RKO (cell line): ENCODE measurements at places on chromosomes 16 and 17.

- DNase-seq, result no peak
Measured at GRCh38 chr17:80618304-80618703, 73.7 kb downstream of the RPTOR start.

DNA sequence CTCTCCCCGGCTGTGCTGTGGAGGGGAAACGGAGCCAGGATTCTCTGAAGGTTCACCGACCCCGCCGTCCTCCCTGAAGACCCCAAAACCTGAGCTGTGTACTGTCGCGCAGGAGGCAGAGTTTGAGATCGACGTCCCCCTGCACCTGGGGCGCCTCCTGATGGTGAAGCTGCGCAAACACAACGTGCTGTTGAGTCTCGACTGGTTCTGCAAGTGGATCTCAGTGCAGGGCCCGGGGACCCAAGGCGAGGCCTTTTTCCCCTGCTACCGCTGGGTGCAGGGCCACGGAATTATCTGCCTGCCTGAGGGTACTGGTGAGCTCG, 62.6 kb upstream of the TEKT1 start:
- DNase-seq, result no peak

DNA sequence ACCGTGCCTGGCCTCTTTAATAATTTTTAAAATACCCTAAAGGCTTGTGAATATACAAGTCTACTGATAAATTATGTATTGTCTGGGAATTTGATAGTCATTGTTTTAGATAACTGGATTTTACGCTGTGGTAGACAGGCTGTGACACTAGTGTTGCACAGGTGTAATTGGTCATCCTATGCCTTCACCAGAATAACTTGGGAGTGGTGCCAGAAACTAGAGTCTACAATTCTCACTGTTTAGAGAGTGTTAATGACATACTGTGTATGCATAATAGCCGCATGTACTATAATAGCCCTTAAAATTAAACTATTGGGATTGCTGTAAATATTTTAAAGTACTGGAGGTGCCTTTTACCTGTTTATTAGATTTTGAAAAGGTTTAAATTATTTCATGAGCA, 11.4 kb downstream of the CNEP1R1 start:
- DNase-seq, result no peak

- no peak for DNase-seq
Measured at GRCh38 chr17:16585796-16586195, 16.8 kb upstream of the ZNF287 start.

DNA sequence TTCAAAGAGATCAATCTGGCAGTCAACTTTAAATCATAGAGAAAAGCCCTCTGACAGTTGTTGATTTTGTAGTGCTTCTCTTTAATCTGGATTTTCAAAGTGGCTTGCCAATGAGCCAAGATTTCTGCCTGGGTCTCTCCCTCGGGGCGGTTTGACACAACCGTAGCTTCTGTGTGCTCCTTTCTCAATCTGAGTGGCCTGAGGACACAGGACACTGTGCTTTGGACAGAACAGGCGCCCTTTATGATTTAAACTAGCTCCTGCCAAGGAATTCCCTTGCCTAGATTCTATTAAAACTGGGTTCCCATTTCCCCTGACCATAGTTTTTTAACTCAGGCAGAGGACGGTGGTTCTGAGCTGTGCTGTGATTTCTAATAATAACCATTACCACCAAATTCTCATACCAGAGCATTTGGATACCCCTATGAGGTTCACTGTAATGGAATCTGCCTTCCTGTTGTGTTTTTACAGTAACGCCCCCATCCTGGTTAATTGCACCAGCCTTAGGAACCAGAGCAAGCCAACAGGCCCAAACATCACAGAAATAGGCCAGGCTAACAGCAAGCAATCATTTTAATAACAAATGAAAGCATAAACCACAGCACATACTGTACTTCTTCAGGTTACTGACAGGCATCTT, 4.0 kb downstream of the ZFHX3 start:
- DNase-seq, result no peak

- no peak for DNase-seq
Measured at GRCh38 chr17:73719588-73720071, 75.4 kb upstream of the SDK2 start.

DNA sequence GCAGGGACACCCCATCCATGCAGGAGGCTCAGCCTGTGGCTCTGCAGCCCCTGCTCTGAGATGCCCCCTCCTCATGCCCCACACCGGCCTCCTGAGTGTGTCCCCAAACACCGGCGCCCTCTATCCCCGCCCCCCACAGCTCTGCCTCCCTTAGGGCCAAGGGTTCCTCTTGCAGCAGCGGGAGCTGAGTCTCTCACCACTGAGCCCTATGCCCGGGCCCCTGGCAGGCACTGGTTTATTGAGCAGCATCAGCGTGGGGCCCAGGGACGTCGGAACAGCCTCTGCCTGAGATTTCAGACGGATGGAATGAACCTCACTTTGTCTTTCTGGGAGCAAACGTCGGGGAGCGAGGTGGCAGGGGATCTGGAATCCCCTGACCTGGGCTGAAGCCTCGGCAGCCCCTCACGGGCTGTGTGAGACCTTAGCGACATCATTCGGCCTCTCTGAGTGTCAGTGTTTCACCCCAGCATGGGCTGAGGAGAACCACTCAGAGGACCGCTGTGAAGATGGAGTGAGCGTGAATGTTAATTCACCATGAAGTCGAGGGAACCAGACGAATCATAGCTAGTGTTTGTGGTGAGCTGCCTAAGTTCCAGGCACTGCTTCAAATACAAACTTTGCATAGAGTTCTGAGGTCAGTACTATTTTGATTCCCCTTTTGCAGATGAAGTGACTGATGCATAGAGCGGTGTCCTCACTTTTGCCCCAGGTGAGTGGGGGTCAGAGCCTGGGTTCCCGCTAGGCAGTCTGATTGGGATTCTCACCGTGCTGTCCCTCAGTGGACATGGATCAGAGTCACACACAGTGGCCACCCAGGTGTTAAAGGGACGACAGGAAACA, 5.3 kb upstream of the C16orf74 start:
- no peak for DNase-seq

DNA sequence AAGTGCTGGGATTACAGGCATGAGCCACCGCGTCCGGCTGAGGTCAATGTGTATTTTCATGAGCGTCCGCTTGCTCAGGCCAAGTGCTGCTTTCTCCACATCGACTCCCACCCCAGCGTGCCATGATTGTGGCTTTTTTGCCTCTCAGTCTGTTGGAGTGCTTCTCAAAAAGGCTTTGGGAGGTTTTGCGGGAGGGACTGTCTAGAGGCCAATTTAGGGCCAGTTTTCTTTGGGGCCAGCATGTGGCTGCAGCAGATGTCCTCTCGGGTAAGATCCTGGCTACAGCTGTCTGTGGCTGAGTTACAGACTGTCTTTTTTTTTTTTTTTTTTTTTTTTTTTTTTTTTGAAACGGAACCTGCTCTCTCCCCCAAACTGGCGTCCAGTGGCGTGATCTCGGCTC, 6.5 kb downstream of the C16orf90 start:
- DNase-seq, result no peak

- DNase-seq, result peak; percentile 74
Measured at GRCh38 chr17:28086519-28086918, 44.0 kb downstream of the NLK start.

GRCh38 chr17:40018211-40019121, 3.2 kb downstream of the CSF3 start:
- no peak for DNase-seq

DNA sequence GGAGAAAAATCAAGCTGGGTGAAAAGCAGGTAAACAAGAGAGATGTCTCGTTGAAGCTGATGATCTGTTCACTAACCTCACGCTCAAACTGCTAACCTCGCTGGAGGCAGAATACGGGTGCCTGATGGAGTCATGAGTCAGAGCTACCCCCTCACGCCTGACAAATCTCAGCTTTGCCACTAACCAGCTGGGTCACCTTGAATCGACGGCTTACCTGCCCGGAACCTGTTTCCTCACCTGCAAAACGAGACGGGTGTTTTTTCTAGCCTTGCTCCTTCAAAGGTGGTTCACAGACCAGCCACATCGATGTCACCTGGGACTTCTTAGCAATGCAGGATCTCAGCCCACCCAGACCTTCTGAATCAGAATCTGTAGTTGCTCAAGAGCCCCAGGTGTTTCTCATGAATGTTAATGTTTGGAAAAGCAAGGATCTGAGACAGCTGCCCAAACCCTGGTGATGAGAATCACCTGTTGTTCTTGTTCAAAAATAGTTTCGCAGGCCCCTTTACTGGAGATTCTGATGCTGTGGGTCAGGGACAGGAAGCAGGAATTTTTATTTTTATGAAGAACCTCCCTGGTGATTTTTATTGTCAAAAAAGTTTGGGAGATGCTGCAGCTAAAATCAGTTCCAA, 56.9 kb downstream of the MARCHF10 start:
- no peak for DNase-seq

GRCh38 chr17:79294459-79295071, 219.9 kb downstream of the ENGASE start:
- peak; percentile 52 for DNase-seq

GRCh38 chr17:62692721-62693431, 65.4 kb downstream of the MRC2 start:
- peak; percentile 32 for DNase-seq

DNA sequence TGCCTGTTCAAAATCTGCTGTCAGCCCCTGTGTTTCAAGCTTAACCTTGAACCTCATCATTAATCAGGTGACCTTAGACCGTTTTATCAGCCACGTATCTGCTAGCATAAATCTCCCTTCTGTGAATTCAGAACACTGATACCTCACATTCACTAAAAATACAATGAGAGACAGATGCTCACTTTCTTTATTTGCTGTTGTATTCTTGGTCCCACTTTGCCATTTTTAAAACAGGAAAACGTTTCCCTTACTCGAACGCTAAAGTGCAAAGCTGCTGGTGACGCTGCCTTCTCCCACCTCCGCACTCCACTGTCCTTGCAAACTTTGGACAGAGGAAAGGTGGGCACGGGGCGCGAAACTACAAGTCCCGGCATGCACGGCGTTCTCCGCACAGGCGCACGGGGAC, 220 bp upstream of the ARHGAP44 start:
- DNase-seq, result no peak

DNA sequence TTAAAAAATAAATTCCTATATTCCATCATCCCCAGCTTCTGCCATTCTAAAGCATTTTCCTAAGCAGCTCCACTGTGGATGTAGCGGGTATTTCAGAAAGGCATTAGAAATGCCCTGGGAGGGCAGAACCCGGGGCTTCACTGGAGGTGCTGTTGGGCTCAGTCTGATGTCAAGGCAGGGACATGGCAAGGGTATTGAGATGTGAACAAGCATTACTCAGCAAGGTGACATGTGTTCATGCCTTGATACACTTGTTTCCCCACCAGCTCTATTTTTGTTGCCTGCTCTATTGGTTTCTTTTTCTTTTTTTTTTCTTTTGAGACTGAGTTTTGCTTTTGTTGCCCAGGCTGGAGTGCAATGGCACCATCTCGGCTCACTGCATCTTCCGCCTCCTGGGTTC, 35.7 kb downstream of the ABCC1 start:
- no peak for DNase-seq

GRCh38 chr17:36629252-36629847, 28.0 kb downstream of the MRM1 start:
- peak; percentile 74 for DNase-seq

DNA sequence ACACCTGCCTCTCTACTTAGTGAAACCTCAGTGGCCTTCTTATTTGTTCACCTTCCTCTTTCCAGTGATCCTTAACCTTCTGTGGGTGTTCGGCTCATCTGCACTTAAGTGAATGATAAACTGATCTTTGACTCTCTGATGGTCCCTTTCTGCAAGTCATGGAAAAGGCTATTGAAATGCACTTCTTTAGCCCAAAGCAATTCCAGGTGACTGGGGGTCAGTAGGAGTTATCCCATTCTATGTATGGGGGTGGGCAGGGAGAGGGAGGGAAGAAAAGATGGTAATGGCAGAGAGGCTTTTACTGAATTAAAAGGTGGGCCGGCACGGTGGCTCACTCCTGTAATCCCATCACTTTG, 170.8 kb downstream of the RGS9 start:
- DNase-seq, result no peak

DNA sequence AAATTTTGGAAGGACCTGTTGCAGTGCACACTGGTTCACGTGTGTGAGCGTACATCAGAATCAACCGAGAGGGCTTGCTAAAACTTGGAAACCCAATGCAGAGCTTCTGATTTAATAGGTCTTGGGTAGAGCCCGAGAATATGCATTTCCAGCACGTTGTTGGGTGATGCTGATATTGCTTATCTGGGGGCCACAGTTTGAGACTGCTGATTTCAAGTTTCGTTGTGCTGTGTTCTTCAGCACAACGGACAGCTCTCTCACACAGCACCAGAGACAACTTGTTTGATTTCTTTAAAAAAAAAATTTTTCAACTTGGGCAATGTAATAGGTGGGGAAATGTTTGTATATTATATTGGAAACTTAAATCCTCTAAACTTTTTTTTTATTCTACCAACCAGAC, 9.4 kb downstream of the OR4D2 start:
- DNase-seq, result peak; percentile 14

DNA sequence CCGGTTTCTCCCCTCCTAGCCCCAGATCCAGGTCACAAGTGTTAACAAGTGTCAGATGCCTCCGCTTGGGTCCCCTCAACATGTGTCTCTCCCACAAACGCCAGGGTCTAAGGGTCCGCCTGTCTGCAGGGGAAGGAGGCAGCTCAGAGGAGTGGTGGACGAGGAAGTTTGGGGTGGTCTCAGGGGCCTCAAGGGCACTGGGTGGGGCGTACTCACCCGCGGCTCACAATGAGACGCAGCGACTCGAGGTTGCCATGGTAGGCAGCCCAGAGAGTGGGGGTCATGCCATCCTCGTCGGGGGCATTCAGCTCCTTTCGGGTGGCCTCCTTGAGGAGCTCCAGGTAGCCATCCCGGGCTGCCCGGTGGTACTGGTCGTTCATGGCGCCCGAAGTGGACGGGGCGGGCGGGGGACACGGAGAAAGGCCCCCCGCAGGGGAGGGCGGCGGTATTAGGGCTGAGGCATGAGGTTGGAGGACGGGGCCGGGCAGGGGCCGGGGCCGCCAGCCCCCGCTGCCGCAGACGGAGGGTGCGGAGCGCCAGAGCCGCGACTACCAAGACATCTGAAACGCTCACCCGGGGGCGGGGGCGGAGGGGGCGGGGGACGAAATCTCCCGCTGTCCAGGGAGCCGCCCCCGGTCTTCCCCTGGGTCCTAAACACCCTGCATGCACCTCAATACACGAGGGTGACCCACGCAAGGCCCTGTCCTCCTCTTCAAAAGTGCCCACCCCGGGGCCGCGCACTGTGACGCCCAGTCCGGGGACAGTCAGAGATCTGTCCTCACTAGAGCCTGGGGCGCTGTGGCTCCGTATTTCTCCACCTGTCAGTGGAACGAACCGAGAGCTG, at the start of gene USH1G:
USH1G (minus strand) TSS at position 562 of the 844 bp plus-strand sequence; CDS start at position 380, 182 bp downstream.
- DNase-seq, result no peak

- DNase-seq, result no peak
Measured at GRCh38 chr17:39151943-39152818, 744 bp upstream of the PLXDC1 start.

- no peak for DNase-seq
Measured at GRCh38 chr17:64401941-64402340, 11.3 kb upstream of the PECAM1 start.

DNA sequence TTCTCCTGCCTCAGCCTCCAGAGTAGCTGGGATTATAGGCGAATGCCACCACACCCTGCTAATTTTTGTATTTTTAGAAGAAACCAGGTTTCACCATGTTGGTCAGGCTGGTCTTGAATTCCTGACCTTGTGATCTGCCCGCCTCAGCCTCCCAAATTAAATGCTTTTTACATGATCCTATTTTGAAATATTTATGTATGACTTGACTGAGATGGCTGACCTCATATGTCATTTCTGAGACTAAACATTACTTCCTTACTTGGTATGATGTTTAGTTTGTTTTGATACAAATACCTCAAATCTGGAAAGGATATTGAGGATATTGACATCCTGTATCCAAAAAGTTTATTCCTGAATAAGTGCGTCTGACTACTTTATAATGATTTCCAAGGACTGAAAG, 11.9 kb downstream of the CALCOCO2 start:
- no peak for DNase-seq
